ENCODE measurements at places on chromosomes 1 and 21.
A peak's percentile ranks its signal among the peaks of the same experiment; 100 is the strongest.

DNA sequence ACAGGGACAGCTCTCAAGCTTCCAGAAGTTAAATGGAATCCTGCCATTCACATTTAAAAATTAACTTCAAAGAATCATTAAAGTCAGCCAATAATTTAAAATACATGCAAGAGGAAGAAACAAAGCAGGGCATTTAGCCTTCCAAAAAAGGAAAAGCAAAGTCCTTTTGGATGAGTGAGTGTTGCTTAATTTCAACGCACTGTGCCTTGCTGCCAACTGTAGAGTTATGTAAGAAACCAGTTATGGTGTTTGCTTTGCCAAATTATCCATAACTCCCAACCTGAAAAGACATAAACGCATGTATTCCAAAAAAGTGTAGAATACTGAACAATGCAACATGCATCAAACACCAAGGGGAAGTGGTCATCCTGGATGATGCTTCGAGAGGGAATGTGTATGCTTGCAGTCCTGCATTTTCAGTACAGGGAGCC is 16.1 kb upstream of the KCNE1 start:
- no peak for DNase-seq

DNA sequence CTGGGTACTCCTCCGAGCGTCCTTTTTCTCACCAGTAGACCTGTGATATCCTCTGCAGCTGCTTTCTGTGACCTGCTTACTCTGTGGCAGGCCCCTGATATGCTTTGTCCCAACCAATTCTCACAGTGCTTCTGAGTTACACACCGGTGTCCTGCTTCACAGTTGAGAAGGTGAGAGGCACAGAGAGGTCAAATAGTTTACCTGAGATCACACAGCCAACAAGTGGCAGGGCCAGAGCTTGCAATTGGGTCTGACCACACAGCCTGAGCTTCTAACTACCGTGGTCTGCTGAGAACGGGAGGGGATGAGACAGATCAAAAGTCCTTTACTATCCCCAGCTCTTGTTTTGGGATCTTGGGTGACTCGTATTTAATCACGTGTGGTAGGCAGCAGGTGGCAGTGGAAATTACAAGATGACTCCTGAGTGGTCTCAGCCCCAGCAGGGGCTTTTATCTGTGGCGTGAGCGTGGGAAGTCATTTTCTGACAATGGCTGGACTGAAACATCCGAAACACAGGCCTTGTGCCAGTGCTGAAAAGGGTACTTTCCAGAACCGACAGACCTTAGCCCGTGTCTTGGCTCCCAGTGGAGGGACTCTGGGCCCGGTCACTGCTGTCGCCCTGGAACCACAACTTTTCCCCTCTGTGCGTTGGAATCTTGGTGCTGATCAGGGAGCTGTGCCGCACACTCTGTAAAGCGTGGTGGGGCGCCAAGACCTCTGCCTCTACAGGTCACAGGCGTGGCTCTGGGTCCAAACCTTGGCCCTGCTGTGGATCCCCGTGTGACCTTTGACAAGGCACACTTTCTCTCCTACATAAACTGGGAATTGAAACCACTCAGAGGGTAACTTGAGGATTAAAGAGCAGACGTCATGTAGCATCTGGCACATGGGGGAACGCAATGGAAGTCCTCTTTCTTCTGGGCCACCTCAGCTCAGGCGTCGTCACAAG is 11.9 kb downstream of the THEMIS2 start:
- no peak for DNase-seq

DNA sequence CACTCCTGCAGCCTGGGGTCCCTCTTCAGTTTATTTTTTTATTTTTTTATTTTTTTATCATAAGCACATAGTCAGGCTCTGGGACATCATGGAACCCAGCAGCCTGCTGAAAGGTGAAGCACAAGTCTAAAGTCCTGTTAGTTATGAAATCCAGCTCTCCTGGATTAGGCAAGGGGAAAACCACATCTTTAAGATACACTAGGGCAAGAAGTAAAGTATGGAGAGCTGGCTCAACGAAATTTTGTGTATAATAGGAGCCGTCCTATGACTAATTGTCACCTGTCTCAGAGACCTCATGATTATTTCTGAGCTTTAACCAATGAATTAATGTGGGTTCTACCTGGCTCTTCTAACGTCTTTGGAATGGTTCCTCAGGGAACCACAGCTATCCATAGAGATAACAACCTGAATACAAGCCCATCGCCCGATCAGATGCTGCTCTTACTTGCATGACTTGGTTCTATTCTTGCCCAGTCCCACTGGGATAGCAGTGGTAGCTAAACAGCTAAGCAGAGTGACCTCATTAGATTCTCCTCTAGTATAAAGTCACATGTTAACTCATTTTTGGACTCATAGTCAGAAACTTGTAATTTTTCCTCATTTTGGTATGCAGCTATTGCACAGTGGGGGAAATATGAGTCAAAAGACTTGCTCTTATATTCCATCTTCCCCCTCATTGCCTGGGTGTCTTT is 122.7 kb downstream of the LMO4 start:
- DNase-seq: no peak

DNA sequence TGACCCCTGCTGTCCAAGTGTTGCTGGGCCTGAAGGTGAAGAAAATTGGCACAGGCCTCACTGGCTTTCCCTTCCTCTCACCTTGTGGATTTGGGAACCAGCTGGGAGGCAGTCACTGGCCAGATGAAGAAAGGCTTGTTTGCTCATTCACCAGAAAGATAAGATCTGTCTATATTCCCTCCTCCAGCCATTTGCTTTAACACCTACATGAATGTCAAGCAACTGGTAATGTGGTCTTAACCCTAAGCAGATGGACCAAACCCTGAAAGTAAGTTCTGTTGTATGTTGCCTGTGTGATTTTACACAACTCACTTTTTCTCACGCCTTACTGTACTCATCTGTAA is 10.3 kb upstream of the SRRM1 start:
- no peak for DNase-seq

- DNase-seq: no peak
Measured at GRCh38 chr1:78240755-78241154, 195.0 kb downstream of the GIPC2 start.

DNA sequence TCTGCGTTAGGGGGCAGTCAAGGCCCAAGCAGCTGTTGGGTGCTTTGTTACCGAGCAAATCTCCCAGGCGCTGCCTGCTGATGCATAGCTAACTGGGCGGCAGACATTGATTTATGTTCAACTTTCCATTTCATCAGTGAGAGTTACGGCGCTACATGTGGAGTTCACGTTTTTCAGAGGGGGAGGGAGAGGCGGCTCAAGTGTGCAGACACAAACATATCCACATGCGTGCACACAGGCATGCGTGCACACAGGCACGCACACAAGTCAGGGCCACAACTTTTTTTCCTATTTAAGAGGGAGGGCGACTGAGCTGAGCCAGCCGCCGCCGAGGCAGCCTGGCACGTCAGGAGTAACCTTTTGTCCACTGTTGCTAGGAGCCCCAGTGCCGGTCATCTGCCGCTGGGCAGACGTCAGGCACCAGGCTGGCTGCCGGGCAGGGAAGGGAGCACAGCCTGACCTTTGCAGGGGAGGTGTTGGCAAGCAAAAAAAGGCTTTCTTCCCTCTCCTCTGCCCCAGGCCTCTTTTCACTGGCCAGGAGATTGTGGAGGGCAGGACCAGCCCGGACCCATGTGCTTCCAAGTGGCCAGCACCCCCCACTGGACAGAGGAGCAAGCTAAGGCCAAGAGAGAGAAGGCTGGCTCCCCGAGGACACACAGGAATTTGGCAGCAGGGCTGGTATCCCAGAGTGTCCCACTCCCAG is 73.3 kb downstream of the MRPL37 start:
- DNase-seq: peak; percentile 83

DNA sequence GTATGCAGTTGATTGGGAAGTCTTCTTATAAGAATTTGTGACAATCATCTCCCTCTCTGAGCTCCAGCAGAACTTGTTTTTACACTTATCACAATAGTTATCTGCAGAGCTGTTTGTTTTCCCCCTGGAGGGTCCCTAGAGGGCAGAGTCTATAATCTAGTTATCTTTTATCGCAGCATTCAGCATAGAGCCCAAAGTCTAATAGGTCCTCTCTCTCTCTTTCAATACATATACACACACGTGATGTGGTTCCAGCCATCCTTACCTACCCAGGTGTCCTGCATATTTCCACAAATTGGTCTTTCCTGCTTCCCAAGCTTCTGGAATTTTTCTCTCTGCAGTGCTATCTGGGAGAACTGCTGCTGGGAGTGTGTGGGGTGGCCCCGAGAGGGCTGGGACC is 229.6 kb upstream of the KIAA0040 start:
- DNase-seq: no peak

- DNase-seq: no peak
Measured at GRCh38 chr1:10706376-10706913, 90.0 kb downstream of the CASZ1 start.

DNA sequence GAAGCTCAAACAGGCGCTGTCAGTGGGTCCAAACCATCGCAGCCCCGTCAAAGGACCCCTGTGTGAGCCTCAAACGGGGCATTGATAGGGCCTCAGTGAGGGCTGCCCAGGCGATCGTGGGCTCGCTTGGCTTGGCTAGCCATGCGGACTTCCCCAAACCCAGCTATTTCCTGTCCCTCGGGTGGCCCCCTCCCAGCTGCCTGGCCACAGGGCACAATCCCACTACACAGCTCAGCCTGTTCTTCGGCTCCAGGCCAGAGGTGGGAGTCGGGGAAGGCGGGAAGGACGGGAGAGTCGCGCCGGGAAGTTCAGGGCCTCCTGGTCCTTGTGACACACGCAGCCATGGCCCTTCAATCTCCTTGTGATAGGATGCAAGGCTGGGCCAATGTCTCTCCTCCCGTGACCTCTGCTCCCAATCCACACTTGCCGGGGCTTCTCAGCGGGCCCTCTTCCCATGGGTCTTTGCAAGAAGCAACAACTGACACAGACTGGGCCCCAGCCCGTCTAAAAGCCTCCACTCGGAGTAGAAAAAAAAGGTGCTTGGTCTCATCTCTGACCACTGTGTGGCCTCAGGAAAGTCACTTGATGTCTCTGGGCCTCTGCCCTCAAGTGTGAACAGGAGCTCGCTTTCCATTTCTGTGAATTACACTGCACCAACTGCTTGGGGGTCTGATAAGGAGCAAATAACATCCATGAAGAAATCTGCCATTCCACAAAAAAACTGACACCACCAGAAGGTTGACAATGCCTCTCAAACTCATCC is 7.1 kb upstream of the MATN1 start:
- DNase-seq: no peak
